ENCODE measurements at places on chromosomes 16 and 17. TPM values are rescaled to one million over a fixed set of nuclear protein-coding genes. Genes with fewer than 3 reads are reported as not detected.

CD19 gene
- total RNA-seq = 0.19 TPM

CAVIN1 gene
- 130 TPM for total RNA-seq

DRC7 gene
- not detected for total RNA-seq

NCBP3 gene
- 19.8 TPM for total RNA-seq

TBC1D3 gene
- total RNA-seq = not detected

ABCC12 gene
- total RNA-seq = not detected

SLFN14 gene
- total RNA-seq = not detected

TPSG1 gene
- total RNA-seq = 0.27 TPM

PTGES3L gene
- total RNA-seq = not detected

SPDYE4 gene
- total RNA-seq = not detected

PRKCB gene
- 4.0 TPM for total RNA-seq

NPIPA5 gene
- 1.8 TPM for total RNA-seq

EVI2A gene
- 5.6 TPM for total RNA-seq

DNA sequence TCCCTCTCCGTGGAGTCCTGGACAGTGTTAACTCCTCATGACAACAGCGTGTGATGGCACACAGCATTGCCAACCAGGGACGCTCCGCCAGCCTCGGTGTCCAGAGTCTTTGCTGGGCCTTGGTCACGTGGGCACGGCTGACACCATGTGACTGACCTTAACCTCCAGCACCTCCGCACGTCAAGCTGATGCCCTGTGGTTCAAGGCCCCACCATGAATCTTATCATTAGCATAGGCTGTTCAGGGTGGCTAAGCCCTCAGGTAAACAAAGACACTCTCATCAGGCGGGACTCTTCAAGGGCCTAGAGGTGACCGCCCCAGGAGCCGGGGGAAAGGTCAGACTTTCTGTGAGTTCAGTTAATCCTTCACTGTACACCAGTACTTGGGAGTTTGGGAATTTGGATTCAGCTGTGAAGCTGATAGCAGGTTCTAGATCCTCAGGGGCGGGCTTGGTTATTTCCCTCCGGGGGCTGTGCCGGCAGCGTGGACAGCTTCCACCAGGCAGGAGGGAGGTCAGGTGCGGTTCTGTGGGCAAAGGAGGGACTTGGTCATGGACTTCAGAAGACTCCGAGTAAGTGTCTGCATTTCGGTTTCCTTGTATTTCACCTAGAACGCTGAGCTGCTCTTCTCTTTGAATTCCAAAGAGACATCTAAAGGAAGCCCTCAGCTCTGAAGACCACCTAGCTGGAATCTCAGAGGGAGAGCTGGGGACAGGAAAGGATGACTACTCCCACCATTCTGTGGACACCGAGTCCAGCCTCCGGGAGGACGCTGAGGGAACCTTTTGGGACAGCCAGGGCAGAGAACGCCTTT lies 195.5 kb upstream of the CIBAR2 start:
- H3K36me3 ChIP-seq = no peaks in the 10 kb centered on the region
- no peaks in the 10 kb centered on the region for H3K27me3 ChIP-seq
- H3K4me1 ChIP-seq = peaks cover 76% of the 10 kb centered on the region

GRCh38 chr17:21548236-21548635 lies 144.1 kb upstream of the KCNJ18 start:
- peaks cover 20% of the 10 kb centered on the region for H3K4me1 ChIP-seq
- DNase-seq = no peak
- no peak overlapping the region for H3K4me3 ChIP-seq
- H3K36me3 ChIP-seq = peaks cover 7% of the 10 kb centered on the region
- peaks cover 19% of the 10 kb centered on the region for H3K27me3 ChIP-seq

GRCh38 chr17:73546114-73546513 lies 98.1 kb downstream of the SDK2 start:
- H3K4me3 ChIP-seq = no peak overlapping the region
- no peaks in the 10 kb centered on the region for H3K36me3 ChIP-seq
- H3K27ac ChIP-seq = peak overlapping the region; percentile 58

DNA sequence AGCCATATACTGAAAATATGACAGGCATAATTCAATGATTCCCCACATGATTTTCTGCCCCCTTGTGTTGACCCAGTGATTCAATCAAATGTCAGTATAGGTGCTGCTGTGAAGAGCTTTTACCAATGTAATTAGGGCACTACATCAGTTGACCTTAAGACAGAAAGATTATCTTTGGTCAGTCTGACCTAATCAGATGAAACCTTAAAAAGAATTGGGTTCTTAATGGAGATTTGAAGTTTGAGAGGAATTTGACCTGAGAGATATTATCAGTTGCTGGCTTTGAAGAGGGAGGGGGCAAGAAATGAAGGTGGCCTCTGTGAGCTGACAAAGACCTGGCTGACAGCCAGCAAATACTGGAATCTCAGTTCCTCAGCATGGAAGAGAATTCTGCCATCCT lies 358.7 kb upstream of the CA10 start:
- H3K4me3 ChIP-seq = no peak overlapping the region
- no peaks in the 10 kb centered on the region for H3K4me1 ChIP-seq
- no peak for DNase-seq

GRCh38 chr17:65479282-65479681 lies 82.2 kb downstream of the AXIN2 start:
- no peaks in the 10 kb centered on the region for H3K27me3 ChIP-seq
- H3K36me3 ChIP-seq = no peaks in the 10 kb centered on the region
- H3K4me3 ChIP-seq = no peak overlapping the region
- DNase-seq = no peak
- H3K27ac ChIP-seq = no peak overlapping the region

- DNase-seq = no peak
- H3K27me3 ChIP-seq = no peaks in the 10 kb centered on the region
- H3K4me1 ChIP-seq = peaks cover 5% of the 10 kb centered on the region
- H3K27ac ChIP-seq = peak overlapping the region; percentile 53
Observed at GRCh38 chr16:15834502-15834901, 22.3 kb downstream of the MYH11 start.

GRCh38 chr16:6853565-6853964 lies 479.1 kb upstream of the RBFOX1 start:
- DNase-seq = no peak
- H3K27ac ChIP-seq = no peak overlapping the region
- H3K4me1 ChIP-seq = no peaks in the 10 kb centered on the region
- H3K4me3 ChIP-seq = no peak overlapping the region
- no peaks in the 10 kb centered on the region for H3K27me3 ChIP-seq

GRCh38 chr17:61617330-61617729 lies 26.3 kb upstream of the NACA2 start:
- no peak overlapping the region for H3K27ac ChIP-seq
- DNase-seq = no peak
- no peaks in the 10 kb centered on the region for H3K36me3 ChIP-seq
- H3K27me3 ChIP-seq = no peaks in the 10 kb centered on the region
- H3K4me1 ChIP-seq = no peaks in the 10 kb centered on the region

DNA sequence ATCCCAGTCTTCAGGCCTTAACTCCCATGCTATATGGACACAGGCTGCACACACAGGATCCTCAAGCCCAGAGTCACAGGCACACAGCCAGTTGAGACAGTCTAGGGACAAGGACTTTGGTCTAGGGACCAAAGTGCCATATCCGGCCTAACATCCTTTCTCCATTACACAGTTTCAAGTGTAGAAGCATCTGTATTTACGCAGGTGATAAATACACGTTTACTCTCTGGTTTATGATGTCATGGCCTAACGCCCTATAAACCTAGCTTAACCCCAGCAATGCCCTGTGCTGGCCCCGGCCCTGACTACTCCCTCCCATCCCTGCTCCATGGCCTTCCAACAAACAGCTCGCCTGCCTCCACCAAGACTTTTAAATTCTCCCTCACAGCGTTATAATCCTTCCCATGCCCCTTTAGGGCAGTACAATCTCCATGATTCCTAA lies 17.1 kb downstream of the CUEDC1 start:
- no peak for DNase-seq
- H3K4me1 ChIP-seq = peaks cover 99% of the 10 kb centered on the region
- no peak overlapping the region for H3K4me3 ChIP-seq
- H3K36me3 ChIP-seq = no peaks in the 10 kb centered on the region

DNA sequence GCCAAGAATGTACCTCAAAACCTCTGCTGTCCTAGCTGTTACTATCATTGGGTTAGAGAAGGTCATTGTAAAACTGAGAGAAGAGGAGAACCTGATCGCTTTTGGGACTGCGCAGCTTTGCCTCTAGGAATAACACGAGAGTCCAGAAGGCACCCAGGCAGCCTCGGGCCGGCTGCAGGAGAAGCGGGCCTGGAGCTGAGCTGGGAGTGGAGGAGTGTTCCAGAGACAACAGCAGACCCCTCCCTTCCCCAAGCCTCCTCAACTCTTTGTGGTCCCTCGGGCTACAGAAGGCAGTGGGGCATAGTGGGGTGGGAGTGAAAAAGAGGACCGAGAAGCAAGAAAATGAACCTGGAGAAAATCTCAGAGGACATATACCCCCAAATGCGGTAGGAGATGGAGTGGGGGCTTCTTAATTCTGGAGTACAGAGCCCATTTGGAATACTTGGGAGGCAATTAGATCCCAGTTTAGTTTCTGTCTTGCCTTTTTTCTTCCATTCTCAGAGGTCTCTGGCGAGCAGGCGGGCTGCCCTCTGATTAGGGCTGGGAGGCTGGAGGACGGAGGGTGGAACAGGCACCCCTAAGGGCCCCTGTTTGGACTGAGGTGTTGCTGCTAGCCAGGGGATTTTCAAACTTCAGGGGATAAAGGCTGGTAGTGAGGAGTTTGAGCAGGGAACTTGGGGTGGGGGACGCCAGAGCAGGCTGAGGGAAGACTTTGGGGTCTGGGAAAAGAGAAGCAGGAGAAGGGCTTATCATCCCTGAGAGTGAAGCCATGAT lies 13.3 kb upstream of the HOXB2 start:
- peak overlapping the region; percentile 92 for H3K27ac ChIP-seq
- DNase-seq = no peak
- no peaks in the 10 kb centered on the region for H3K27me3 ChIP-seq
- no peaks in the 10 kb centered on the region for H3K36me3 ChIP-seq

- no peaks in the 10 kb centered on the region for H3K36me3 ChIP-seq
- no peak overlapping the region for H3K4me3 ChIP-seq
- no peak for DNase-seq
- no peaks in the 10 kb centered on the region for H3K27me3 ChIP-seq
Observed at GRCh38 chr17:2482218-2482617, 29.5 kb downstream of the METTL16 start.

GRCh38 chr16:10608687-10609401 lies 28.4 kb upstream of the EMP2 start:
- H3K27me3 ChIP-seq = no peaks in the 10 kb centered on the region
- H3K36me3 ChIP-seq = no peaks in the 10 kb centered on the region
- H3K27ac ChIP-seq = no peak overlapping the region
- DNase-seq = no peak
- no peak overlapping the region for H3K4me3 ChIP-seq
- peaks cover 28% of the 10 kb centered on the region for H3K4me1 ChIP-seq

DNA sequence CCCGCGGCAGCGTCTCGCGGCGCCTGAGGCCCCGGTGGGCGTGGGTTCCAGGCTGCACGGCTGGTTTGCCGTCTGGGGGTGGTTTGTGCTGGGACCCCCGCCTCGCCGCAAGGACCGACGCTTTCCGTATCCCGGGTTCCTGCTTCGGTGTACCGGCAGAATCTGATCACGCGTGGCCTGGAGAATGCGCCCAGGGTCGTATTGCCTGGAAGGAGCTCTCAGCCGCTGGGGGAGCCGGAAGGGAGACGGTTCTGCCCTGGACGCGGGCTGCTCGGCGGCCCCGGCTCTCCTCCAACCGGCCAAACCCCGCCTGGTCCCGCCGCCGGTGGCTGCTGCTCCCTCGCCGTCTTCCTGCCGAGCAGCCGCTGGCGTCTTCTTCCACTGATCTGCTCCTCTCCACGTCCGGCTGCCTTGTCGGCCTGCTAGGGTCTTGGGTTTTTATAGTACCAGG lies 39.8 kb downstream of the ZNF778 start:
- peaks cover 25% of the 10 kb centered on the region for H3K27me3 ChIP-seq
- peak overlapping the region; percentile 36 for H3K4me3 ChIP-seq
- H3K4me1 ChIP-seq = peaks cover 12% of the 10 kb centered on the region

DNA sequence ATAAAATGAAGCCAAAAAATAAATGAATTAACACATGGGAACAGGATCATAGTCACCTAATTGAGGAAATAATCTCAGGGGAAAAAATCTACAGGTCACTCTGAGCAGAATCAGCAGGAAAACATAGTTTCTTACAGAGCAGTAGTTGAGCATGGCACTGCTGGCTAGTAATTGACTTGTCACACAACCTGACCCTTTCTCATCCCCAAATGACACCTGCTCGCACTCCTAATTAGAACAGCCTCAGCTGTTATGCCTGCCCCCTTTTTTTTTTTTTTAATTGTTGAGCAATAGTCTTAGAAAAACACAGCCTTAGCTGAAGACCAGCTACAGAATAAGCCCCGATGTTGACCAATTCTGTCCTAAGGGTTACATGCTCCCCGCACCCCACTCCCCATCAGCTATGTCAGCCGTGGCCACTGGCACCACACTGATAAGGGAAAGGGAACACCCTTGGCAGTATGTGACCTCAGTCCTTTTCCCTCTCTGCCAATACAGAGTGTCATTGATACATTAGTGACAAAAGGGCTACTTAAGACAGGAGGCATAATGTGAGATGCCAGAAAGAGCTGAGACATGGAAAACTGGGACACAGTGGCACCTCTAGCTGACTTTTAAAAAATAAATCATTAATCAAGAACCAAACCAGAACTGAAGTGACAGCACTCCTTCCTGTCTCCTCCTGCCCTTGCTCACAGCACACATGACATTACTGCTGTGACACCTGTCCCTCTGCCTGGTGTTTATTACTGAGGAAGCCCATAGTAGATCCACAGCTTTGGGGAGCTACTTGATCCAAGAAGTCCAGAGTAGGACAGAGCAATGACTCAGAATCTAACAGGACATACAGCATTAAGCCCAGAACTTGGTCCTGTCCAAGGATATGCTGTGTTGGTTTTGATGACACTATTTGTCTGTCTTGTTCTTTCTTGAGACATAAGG lies 41.7 kb downstream of the WDR59 start:
- no peak for DNase-seq
- H3K36me3 ChIP-seq = peaks cover 100% of the 10 kb centered on the region
- H3K4me3 ChIP-seq = no peak overlapping the region
- no peak overlapping the region for H3K27ac ChIP-seq

DNA sequence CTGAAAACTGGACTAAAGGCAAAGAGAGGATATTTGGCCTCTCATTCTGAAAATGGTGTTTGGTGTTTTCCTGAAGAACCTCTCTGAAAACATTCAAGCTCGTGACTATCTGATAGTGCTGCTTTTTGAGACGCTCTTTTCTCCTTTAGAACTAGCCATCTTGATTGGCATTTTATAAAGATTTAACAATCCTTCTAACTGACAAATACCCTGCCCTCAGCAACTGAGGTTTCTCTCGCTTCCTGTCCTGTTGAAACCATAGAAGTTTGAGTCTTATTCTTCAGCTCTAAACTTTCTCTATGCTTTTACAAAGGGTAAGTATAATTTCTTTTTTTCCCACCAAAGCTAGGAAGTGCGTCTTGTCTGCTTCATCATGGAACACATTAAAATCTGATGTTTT lies 13.3 kb downstream of the CNEP1R1 start:
- no peaks in the 10 kb centered on the region for H3K27me3 ChIP-seq
- H3K27ac ChIP-seq = peak overlapping the region; percentile 51
- no peaks in the 10 kb centered on the region for H3K36me3 ChIP-seq
- peaks cover 9% of the 10 kb centered on the region for H3K4me1 ChIP-seq
- no peak overlapping the region for H3K4me3 ChIP-seq

GRCh38 chr16:66344533-66345145 lies 21.9 kb upstream of the CDH5 start:
- H3K4me3 ChIP-seq = no peak overlapping the region
- no peak for DNase-seq
- H3K36me3 ChIP-seq = no peaks in the 10 kb centered on the region

GRCh38 chr16:253833-254232 lies 19.2 kb downstream of the FAM234A start:
- H3K27me3 ChIP-seq = no peaks in the 10 kb centered on the region
- DNase-seq = no peak
- H3K4me3 ChIP-seq = no peak overlapping the region
- H3K36me3 ChIP-seq = no peaks in the 10 kb centered on the region

Measured in esophagus squamous epithelium (tissue), 5 donors.